ENCODE measurements at places on chromosomes 2 and 18.

GRCh38 chr2:19866771-19867170 is 35.0 kb downstream of the TTC32 start:
- no peak for DNase-seq

DNA sequence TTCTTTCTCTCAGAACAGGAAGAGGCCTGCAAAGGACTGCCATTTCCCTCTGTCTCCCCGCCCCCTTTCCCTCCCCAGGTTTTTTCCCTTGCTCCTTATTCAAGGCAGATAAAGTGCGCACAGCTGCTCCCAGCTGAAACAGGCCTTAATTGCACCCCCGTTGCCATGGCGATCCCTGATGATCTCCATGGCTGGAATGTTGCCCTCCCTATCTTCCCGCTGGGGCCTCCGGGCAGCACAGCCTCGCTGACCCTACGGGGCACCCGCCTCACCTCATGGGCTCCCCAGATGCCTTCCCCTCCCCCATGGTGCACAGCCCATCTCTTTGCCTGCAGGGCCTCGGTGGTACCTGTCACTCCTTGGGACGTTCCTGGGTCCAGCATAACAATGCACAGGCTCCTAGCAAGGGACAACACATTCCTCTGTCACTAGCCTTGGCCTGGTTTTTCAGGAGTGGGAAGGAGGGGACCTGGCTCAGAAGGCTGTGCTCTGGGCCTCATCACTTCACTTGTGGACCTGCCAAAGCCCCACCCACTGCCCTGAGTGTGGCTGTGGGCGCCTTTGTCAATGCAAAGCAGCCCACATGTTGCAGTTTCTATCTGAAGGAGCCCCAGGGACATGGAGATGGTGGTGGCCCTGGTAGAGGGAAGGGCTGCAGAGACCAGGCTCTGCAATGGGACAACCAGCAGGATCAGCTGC is 115.0 kb downstream of the CELF4 start:
- peak; percentile 66 for DNase-seq

DNA sequence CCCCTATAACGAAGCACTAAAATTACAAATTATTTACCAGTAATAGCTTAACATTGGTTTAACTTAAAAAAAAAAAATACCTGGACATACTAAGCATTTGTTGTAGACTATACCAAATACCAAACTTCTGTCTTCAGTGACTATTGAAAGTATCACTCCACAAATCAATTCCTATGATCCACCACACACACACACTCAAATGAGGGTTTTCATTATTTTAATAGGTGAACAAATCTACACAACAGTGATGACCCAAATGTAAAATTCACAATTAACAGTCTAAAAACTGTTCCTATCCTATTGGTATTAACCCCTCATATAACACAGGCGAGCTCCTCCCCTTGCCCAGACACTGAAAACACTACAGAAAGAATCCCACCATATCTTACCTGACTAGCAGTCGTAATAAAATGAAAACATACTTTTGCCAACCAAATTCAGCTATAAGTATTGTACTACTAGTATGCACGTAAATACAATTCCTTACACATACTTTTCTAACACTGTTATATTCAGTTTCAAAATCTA is 2.5 kb downstream of the SP3 start:
- DNase-seq: no peak

DNA sequence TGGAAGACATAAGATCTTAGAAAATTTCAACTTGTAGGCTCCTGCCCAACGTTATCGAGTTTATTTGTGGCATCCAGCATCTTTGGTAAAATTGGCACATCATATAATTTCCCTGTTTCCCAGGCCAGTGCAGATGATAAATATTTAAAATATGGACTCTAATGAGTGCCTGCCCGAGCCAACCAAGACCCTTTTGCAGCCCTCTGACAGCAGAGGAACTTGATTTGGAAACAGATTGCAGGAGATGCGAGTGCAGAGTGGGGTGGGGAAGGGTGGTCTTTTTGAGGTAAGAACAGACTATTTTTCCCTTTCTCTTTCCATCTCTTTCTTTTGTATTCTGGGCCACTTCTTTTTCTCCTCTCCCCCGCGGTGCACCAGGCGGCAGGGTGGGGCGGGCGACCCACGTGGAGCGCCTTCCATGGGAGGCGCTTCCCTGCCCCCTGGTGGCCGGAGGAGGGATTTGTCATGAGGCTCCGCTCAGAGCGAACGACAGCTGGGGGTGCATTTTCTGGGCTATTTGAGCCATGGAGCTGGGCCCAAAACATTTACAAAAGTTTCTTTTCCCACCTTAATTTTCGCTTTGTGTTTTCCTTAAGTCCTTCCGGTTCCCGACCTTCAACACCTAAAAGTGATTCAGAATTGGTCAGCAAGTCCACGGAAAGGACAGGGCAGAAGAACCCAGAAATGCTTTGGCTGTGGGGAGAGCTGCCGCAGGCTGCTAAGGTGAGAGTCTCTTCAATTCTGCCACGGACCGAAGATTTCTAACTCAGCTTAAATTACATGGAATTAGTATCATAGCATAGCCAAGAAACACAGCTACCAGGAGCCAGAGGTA is 32.7 kb downstream of the LPIN1 start:
- peak; percentile 58 for DNase-seq

DNA sequence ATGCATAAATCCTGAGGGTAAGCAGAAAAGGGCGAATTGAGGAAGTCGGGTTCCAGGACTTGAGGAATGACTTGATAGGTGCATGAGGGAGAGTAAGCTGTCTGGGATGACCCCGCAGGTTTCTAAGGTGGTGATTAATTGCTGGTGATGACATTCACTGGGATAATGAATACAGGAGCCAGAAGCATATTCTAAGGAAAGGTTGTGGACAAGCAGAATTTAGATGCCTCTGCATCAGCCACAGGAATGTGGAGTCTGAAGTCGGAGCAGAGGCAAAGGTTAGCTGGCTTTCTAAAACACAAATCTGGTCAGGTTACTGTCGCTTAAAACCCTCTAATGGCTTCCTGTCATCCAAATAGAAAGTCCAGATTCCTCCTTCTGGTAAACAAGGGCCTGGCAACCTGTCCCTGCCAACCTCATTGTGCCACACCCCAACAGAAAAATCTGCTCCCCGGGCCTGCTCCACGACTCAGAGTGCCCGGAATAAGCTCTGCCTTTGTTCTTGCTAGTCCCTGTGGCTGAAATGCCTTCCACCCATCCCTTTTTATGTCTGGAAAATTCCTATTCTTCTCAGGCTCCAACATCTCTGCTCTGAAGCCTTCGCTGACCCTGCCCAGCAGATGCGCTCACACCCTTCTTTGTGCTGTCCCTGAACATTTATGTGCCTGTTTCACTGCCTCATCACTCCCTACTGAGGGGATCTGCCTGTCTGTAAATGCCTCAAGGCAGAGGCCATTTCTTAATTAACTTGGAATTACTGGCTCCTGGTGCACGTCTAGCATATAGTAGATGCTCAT is 11.3 kb upstream of the TMEM214 start:
- no peak for DNase-seq

GRCh38 chr2:545711-546650 is 131.2 kb downstream of the TMEM18 start:
- no peak for DNase-seq

GRCh38 chr2:187213798-187214197 is 234.3 kb downstream of the CALCRL start:
- DNase-seq: no peak

GRCh38 chr2:156401861-156402260 is 34.3 kb upstream of the GPD2 start:
- DNase-seq: no peak

DNA sequence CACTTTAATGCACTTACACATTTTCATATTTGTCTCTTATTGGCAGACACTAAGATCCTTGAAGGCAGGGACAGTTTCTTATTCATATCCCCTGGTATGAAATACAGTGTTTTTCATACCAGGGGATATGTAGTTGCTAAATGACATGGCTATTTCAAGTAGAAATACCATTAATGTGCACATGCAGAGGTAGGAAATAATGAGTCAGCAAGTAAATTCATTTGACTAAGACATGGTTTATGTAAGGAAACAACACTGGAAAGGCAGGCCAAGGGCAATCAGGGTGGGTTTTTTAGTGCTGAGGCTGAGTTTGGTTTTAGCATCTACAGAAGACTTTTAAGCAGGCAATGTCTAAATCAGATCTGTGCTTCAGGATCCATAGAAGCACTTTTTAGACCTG is 155.9 kb downstream of the WDPCP start:
- no peak for DNase-seq

- DNase-seq: no peak
Measured at GRCh38 chr2:105502625-105503334, 103.9 kb upstream of the FHL2 start.

GRCh38 chr2:119536707-119537106 is 7.5 kb upstream of the CFAP221 start:
- DNase-seq: no peak

Measured in right renal pelvis (tissue), 4 donors.